ENCODE measurements at places on chromosomes 1 and 21.

- DNase-seq, result no peak
These were observed 130.0 kb upstream of the TNR start for GRCh38 chr1:175873290-175873935.

GRCh38 chr1:26574719-26575251 is 45.2 kb downstream of the RPS6KA1 start:
- no peak for DNase-seq

- no peak for DNase-seq
These were observed 89.4 kb downstream of the PAPPA2 start for GRCh38 chr1:176552217-176552991.

DNA sequence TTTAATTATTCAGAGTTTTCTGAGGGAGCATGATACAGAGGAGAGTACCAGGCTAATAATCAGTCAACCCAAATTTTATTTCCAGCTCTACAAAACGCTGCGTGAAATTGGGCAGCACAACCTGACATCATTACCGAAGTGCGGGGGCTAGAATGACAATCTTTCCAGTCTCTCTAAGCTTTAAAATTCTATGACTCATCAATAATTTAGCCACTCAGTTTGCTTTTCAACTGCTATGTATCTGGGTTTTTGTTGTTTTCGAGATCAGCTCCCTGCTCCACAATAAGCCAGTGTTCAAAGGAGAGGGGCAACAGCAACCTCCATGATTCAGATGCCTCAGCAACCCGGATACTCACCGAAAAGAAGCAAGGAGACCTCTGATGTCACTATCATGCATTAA is 13.9 kb downstream of the SORT1 start:
- no peak for DNase-seq

DNA sequence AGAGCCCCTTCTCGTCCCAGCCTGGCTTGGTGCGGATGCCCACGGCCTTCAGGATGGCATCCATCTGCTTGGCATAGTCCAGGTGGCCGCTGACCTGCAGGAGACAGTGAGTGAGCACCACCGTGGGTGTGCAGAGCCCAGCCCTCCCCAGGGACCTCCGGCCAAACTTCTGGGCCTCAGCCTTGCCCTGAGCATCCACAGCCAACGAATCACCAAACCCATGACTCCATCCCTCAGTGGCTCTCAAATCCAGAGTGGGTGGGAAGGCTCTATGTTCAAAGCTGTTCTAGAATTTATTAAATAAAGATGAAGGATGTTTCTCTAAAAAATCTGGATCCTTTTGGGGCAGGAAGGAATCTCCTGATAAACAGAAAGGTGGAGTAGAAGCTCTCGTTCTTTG is 18.7 kb downstream of the HTR6 start:
- DNase-seq, result no peak

- DNase-seq, result no peak
These were observed 149.2 kb downstream of the BEND5 start for GRCh38 chr1:48627486-48627885.

- no peak for DNase-seq
These were observed 156.8 kb downstream of the ZBTB18 start for GRCh38 chr1:244207935-244208244.

DNA sequence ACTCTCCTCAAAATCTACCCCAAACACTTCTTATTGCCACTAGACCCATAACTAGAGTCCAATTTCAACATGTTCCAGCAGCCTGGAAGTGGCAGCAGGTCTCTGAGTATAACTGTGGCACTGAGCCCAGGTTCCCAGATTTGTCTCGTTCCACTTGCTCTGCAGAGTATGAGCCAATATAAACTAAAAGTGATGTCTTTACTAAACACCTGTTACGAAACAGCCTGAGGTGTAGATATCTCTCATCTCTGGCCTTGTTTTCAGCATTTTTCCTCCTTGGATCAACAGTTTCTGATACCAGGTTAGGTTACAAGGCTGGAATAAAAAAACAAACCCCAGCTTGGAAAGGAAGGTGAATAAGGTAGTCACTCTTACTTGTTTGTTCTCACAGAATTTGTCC is 25.2 kb upstream of the PRDX6 start:
- no peak for DNase-seq

DNA sequence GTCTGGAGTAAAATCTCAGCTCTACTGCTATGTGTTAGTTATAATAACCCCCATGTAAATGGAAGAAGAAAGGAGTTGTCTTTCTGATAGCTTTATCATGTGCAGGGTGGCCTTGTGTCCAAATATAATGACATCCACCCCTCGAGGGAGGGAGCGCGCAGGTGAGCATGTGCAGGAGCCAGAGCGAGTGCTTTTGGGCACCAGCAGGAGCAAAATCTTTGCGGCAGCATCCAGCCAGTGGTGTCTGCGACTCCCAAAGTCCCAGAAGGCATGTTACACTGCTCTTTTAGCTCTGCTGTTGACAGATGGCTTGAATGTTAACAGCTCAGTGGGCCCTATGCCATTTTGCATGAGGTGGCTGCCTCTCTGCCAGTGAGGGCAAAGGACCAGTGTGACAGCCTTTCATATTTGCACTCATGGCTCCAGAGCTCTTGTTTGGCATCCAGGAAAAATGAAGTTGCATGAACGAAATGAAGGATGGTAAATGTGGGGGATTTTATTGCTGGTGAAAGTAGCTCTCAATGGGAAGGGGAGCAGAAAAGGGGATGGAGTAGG is 146.7 kb downstream of the HMCN1 start:
- no peak for DNase-seq

GRCh38 chr1:98926597-98926996 is 78.1 kb downstream of the PLPPR5 start:
- no peak for DNase-seq

DNA sequence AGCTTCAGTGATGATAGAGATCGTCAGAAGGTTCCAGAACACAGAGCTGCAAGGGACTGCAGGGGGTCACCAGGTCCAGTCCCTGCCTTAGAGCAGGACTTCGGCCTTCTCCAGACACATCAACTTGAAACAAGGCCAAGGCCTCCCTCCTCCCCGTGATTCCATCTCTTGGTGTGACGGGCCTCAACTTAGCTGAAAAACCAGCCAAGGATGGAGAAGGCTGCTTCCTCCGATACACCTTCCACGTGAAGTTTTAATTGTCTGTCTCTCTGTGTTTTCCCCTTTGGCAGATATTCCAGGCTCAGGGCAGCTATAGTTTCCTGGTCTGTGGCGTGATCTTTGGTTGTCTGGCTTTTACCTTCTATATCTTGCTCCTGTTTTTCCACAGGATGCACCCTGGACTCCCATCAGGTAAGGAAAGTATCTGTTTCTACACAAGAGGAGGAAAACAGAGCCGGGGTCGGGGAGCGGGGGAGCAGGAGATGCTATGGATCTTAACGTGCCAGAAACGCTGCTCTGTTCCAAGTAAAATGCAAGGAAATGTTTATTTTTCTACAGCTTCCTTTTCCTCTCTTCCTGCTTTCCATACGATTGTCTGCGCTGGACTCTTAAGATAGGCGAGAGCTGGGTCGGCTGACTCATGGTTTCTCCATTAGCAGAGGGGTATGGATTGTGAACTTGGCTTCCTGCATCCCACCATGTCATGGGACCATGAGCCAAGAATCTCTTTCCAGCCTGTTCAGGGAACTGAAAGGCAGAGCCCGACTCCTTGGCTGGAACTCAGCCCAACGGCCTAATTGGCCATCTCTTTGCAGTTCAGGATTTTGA is 32.8 kb downstream of the ELK4 start:
- DNase-seq, result no peak

DNA sequence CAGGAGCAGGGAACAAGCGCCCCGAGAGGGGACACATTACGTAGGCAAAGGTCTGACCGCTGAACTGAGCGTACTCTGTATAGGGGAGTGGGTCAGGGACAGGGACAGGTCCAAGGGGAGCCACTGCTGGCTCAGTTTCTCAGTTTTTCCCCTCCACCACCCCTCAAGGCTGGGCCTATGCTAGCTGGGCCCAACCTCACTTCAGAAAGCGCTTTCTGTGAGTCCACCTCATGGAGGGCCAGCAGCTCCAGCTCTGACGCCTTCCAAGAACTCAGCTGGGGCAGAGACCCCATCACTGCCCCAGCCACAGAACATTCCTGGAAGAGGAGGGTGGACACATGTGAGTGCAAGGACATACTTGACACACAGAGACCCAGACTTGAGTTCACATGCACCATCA is 242.0 kb downstream of the FOXD2 start:
- no peak for DNase-seq

DNA sequence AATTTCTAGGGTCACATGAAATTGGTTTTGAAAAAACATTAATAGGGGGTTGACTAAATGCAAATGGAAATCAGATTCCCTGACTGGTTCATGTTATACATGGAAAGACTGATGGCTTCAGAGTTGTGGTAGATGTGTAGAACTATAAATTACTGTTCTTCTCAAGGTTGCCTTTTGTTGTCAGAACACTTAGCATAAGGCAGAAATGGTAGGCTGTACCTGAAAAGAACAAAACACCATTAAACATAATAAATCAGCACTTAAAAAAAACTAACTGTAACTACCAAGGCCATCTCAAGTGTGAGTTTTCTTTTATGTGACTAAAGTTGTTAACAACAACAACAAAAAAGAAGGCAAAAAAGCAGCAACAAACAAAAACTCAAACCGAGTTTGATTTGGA is 111.8 kb downstream of the RPS6KC1 start:
- no peak for DNase-seq

GRCh38 chr1:94247138-94248094 is 10.0 kb upstream of the ARHGAP29 start:
- DNase-seq, result peak; percentile 15

DNA sequence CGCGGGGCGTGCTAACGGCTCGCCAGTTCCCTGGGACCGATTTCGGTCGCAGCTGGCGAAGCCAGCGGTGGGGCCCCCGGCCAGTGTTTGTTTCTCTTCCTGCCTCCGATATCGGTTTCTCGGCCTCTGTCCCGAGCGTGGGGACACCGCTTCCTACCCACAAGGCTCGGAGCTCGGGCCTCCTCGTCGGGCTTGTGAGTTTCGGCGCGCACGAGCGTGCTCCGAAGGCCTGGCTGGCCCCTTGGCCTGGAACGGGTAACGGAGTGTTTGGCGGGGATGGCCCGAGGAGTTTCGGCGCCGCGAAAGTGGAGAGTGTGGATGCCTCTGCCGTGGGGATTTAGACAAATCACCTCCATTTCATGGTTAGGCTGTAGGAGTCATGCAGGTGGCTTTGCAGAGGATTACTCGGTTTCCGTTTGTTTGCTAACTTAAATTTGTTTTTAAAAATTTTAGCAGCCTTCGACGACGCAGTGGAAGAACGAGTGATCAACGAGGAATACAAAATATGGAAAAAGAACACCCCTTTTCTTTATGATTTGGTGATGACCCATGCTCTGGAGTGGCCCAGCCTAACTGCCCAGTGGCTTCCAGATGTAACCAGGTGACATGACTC is 559 bp downstream of the RBBP4 start:
- no peak for DNase-seq

- DNase-seq, result no peak
These were observed 50.2 kb upstream of the TBX15 start for GRCh38 chr1:119038363-119038762.

DNA sequence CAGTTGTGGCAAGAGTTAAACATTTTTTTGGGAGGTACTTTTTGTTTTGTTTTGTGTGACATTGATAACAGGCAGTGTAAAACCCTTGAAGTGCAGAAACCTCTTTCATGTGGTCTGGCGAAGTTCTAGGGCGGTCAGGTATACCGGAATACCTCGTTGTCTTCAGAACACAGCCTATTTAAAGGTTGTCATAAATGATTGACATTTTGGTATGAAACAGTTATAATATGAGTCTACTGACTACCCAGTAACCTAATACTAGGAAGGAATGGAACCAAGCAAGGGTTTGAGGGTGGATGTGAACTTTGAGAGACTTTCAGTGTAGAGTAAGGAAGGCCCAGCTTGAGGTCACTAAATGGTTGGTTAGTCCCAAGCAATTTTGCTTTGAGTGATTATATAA is 40.5 kb downstream of the PATJ start:
- no peak for DNase-seq

DNA sequence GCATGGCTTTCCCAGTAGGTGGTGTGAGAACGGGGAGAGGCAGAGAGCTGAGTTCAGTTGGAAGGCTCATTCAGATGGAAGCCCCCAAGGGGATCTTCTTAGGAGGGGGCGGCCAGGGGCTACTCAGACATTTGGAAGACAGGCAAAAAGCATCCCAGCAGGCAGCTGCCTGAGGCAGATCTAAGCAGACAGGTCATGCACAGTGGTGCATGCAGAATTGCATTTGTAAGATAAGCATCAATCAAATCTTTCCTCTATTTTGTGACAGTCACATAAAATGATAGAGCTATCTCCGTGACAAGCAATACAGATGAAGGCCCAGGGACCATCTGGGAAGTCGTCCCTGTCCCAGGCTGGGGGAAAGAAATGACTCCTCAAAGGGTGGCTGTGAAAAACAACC is 3.8 kb downstream of the RAB3B start:
- no peak for DNase-seq

DNA sequence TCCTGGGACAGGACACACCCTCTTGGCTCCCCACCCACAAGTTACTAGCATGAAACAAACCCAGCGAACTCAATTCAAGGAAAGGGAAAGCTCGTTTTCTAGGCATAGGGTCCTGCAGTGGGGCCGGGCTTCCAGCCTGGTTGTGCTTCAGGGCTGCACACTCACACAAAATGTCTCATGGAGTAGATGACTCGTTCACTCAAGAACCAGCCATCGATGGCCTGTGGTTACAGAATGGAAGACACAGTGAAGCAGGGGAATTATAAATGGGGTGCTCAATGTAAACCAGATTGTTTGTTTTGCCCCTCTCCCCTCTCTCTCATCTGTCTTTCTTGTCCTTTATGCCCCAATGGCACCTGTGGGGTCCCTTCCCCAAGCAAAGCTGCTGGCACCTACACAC is 56.0 kb upstream of the COX20 start:
- no peak for DNase-seq

Measured in naive B cell (primary cell).